Renal cortical epithelial cell (primary cell): ENCODE measurements at places on chromosomes 16 and 17.

GRCh38 chr17:15890279-15890892 is 54.5 kb upstream of the ADORA2B start:
- DNase-seq, result no peak

DNA sequence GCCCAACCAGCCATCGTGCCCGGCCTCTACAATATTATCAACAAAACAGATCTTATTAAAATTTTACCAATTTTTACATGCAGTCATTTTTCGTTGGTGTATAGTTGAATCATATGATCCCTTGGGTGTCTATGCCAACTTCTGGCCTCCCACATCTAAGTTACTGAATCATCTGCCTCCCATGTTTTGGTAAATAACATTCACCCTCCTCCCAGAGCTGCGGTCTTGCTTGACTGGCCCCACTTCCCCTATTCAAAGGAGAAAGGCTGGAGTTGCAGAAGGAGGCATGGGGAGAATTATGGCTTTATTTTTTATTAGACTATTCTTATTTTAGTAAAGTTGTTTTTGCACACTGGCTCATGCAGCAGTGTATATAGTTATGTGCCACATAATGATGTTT is 18.5 kb upstream of the CCL23 start:
- DNase-seq, result no peak

GRCh38 chr16:88882358-88883030 is 16.0 kb upstream of the PABPN1L start:
- no peak for DNase-seq

- no peak for DNase-seq
Measured at GRCh38 chr16:779561-779960, 8.6 kb downstream of the RPUSD1 start.

DNA sequence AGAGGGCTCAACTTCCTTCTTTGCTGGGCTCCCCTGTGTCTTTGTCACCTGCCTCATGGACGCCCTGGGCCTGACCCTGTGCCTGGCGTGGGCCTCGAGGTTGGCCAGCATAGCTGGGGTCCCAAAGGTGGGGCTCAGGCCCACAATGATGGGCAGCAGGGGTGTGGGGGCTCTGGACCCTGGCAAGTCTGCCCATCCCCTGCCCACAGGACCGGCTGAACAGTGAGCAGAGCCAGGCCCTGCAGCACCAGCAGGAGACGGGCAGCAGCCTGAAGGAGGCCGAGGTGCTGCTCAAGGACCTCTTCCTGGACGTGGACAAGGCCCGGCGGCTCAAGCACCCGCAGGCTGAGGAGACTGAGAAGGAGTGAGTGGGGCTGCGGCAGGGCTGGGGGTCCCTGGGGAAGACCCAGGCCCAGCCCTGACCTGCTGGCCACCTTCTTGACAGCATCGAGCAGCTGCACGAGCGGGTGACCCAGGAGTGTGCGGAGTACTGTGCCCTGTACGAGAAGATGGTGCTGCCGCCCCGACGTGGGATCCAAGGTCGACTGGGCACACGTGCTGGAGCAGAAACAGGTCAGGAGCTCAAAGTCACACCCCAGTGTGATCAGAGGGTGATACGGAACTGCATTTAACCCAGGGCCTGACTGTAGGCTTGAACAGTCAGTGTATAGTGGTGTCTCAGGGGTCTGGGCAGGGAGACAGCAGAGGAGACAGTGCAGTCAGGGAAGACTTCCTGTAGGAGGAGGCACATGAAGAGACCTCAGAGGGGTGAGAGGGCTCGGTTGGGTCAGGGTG is 3.8 kb downstream of the EVPLL start:
- DNase-seq, result no peak

DNA sequence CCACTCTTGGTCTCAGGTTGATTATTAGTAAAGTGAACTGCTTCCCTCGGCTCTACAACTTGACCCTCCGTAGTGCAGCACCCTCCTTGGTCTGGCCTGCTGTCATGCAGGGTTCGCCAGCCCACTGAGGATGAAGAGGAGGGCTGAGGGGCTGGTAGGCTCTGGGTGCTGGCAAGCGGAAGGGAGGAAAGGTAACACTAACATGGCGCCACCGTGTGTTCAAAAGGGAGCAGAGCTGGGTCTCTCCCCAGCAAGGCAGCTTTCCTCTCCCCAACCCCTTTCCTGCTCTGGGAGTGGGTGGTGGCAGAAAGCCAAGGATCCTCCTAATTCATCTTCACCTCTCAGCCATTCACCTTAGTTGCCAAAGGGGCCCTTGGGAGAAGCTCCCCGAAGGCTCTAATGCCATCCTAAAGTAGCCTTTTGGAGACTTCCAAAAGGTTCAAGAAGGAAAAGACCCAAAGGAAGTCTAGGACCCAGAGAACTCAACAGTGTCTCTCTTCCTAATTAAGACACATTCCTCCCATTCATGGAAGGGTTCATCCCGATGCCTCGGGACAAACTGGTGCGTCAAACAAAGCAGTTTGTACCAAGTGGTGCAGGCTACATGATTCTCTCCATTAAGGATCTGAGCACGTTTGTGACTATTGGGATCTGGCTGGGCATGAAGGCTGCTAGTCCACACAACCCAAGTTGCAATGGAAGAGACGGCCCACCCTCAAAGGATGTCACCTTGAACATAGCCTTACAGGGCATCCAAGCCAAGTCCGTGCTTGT is 90.8 kb upstream of the TOB1 start:
- peak; percentile 33 for DNase-seq

- DNase-seq, result no peak
Measured at GRCh38 chr17:70621566-70621965, 452.2 kb downstream of the KCNJ2 start.

- no peak for DNase-seq
Measured at GRCh38 chr17:78651554-78651953, 74.4 kb upstream of the DNAH17 start.

DNA sequence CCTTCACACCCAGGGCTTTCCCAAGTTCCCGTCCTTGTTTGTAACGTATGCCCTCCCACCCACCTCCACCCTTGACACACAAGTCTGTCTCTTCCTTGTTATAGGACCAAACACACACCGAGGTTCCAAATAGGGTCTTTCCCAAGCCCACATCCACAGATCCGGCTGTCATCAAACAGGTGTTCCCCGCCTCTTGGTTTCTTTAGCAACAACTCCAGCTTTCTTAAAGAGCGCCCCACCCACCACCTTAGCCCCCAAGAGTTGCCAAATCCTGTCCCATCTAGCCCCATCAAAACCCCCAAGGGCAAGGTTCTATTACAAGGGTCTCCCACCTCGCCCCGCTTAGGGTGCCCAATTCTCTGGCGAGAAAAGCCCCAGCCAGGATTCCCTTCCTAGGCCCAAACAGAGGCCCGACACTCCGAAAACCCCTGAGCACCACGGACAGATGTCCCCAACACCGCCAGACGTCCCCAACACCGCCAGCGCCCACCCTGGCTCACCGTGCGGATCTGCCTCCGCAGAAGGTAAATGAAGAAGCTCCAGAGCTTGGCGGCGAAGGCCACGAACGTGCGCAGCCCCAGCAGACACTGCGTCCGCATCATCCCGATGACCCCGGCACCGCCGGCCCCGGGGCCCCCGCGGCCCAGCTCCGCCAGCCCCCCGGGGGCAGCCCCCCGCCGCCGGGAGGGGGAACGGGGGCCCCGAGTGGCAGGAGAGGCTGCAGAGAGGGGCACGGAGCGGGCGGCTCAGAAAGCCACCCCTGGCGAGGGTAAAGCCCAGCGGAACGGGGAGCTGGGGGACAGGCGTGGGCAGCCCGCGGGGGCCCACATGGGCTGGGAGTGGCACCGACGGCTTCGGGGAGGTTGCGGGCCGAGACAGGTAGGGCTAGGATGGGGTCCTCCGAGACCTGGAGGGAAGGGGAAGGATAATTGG is 573 bp downstream of the CTDNEP1 start:
- no peak for DNase-seq

- peak; percentile 31 for DNase-seq
Measured at GRCh38 chr16:24580665-24581064, 41.3 kb downstream of the RBBP6 start.

GRCh38 chr17:66525338-66525737 is 222.9 kb downstream of the PRKCA start:
- DNase-seq, result no peak

GRCh38 chr16:15644267-15644961 is 1.5 kb upstream of the MARF1 start:
- DNase-seq, result no peak
